ENCODE measurements at places on chromosomes 3 and 15. TPM values are rescaled to one million over a fixed set of nuclear protein-coding genes. Genes with fewer than 3 reads are reported as not detected.

The MYH15 gene
- 1.0 TPM for total RNA-seq

The GOLGA8M gene
- total RNA-seq: 2.9 TPM

The ARNT2 gene
- total RNA-seq: 11.4 TPM

The SMCO1 gene
- total RNA-seq: not detected
